ENCODE measurements at places on chromosomes 11 and 22.

GRCh38 chr11:127493330-127494022 is 492.9 kb upstream of the KIRREL3 start:
- no peak for DNase-seq

DNA sequence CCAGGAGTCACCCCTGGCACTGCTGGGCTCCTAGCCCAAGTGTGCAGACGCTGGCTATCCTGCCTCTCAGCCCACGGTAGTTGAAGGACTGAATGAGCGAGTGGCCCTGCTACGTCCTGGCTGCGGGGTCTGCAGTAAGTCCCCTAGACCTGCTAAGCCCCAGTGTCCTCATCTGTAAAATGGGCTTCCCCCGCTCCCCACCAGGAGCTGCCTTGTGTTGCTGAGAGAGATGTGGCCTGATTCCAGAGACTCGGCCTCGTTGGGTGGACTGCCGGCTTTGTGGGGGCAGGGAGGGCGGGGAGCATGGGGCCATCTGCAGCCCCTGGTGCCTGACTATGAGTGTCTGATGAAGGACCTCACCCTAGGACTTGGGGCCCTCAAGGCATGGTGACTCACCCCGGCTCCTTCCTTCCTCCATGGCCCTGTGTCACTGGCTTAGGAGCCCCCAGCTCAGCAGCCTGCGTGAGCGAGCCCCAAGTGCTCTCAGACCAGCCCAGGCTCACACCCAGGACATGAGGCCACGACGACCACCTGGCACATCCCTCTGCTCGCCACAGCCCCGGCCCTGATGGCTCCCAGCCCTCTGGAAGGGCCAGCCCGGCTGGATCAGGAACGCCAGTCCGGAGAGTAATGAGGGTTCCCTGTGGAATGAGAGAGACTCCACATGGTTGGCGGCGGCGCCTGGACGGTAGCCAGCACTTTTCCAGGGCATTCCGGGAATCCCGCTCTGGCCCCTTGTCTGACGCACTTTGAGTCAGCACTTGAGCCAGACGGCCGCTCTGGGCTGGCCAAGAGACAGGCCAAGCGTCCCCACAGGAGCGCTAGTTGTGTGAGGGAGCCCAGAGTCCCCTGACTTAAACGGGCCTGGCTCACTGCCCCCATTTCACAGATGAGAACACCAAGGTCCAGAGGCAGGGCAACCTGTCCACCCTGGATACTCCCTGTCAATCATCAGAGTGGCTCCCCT is 50.5 kb upstream of the SHISAL1 start:
- DNase-seq, result no peak

- DNase-seq, result no peak
These were observed 571 bp downstream of the P2RX6 start for GRCh38 chr22:21015466-21016006.

DNA sequence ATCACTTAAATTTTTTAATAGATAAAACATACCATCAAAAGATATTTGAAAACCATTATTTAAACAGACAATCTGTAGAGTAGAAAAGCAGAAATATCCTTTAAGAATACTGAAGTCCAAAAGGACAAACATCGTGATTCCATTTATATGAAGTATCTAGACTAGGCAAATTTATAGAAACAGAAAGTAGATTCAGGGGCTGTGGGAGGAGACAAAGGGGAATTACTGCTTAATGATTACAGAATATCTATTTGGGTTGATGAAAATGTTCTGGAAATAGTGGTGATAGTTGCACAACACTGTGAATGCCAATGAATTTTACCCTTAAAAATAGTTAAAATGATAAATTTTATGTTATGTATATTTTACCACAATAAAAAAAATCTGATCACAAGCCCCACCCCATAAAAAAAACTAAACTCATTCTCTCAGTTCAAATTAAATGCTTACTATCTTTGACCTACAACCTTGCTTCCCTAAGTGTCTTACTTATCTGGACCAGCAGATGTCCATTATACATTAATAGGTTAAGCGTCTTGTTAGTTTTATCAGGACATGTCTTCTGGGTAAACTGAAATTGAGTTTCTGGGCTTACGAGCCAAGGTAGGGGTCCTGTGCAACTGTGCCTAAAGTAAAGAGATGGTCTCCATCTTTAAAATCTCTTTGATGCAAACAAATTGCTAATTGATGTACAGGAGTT is 86.3 kb downstream of the FCHSD2 start:
- no peak for DNase-seq

GRCh38 chr11:11731311-11732083 is 109.7 kb upstream of the GALNT18 start:
- DNase-seq, result peak; percentile 62

DNA sequence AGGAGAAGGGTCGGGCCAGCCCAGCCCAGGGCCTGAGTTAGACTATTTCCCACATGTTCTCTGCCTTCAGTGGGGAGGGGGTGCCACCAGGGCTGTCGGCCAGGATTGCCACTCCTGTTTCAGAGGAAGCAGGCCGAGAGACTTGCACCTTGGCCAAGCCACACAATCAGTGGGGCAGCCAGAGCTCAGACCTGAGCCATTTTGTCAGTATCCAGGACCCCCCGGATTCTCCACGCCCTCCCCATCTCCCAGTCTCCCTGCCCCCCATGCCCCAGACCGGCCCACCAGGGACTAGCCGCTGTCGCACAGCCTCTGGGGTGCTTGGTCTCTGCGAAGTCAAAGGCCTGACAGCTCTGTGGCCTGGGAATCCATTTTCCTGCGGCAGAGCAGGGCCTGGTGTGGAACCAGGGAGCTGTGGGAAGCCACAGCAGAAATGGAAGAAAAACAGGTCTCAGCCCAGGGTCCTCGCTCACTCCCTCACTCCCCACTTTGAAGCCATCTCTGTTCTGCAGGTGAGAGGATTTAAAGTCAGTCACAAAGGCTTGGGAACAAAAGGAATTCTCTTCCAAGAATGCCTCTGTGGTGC is 25.5 kb upstream of the MGAT3 start:
- no peak for DNase-seq

DNA sequence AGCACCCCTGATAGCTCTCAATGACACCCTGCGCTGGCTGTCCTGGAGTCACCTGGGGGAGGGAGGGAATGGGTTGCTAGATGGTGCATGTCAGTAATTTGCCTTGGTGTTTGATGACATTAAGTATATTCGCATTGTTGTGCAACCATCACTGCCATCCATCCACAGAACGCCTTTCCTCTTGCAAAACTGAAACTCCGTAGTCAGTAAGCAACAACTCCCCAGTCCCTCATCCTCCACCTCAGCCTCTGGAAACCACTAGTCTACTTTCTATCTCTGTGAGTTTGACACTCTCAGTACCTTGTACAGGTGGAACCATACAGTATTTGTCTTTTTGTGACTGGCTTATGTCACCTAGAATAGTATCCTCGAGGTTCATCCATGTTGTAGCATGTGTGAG is 62.6 kb downstream of the PKNOX2 start:
- DNase-seq, result no peak

GRCh38 chr22:26487996-26488395 is 4.3 kb downstream of the SRRD start:
- no peak for DNase-seq

Data from NCI-H345 (cell line).